ENCODE measurements at places on chromosomes 3 and 15.

DNA sequence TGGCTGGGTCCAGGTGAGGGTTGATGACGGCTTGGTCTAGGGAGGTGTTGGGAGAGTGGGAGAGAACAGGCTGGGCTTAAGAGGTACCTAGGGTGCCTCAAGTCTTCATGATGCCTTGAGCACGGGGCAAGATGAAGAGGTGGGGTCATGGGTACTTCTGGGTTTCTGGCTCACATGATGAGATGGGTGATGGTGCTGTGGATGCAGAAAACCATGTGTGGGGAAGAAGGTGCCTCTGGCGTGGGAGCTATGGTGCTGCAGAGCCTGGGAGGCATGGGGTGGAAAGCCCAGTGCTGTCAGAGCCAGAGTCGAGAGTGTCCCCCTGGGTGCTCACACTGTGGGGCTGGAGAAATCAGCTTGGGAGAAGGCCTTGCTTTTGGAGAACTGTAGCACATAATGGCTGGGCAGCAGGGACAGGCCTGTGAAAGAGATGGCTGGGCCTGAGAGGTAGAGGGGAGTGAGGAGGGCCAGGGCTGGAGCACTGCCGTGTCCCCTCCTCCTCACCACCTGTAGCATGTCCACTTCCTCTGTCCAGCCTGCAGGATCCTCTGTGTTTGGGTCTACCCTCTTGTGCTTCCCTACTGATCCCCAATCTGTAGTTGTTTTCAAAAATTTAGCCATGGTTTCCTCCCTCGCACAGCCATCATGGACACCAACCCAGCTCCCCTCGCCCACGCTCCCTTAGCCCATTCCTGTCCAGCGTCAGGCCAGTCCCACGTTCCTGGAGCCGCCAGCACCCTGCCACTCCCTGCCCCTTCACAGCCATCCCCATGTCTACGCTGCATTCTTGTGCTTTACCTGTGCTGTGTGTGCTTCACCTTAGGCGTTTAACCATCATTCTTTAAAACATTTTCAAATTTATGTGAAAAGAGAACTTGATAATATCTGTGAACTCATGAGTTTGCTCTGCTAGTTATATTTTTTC is 132.0 kb downstream of the EEFSEC start:
- no peak for DNase-seq

DNA sequence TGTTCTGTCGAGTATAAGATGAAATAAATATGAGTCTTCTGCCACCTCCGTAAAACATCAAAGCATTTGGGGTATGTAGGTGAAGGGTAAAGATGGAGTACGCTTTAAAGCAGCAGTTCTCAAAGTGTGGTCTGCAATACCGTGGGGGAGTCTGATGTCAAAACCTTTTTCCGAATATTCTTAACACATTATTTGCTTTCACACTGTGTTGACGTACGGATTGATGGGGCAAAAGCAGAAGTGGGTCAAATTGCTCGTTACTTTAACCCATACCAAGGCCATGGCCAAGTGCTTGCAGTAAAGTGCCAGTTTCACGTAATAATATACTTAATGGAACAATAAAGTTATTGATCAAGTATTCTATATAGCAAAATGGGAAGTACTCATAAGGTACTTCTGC is 36.3 kb downstream of the PAK2 start:
- DNase-seq, result no peak

- DNase-seq, result no peak
Observed at GRCh38 chr3:50737193-50737905, 62.6 kb downstream of the DOCK3 start.

- no peak for DNase-seq
Observed at GRCh38 chr15:32750979-32751378, 33.2 kb downstream of the GREM1 start.

DNA sequence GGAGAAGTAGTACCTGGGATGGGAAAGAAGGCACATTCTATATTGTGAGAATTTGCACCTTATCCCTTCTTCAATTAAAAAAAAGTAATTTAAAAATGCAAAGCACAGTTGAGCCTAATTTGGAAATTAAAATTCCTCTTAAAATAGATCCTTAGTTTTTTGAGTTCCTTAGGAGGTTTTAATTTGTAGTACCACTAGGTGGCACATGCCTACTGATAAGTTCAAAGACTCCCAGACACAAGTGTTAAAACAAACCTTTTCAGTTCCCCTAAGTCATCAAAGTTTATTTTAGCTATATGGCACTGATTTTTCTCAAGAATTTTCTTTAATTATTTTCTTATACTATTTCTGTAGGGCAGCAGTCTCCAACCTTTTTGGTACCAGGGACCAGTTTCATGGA is 127.6 kb upstream of the AZI2 start:
- DNase-seq, result peak; percentile 64

DNA sequence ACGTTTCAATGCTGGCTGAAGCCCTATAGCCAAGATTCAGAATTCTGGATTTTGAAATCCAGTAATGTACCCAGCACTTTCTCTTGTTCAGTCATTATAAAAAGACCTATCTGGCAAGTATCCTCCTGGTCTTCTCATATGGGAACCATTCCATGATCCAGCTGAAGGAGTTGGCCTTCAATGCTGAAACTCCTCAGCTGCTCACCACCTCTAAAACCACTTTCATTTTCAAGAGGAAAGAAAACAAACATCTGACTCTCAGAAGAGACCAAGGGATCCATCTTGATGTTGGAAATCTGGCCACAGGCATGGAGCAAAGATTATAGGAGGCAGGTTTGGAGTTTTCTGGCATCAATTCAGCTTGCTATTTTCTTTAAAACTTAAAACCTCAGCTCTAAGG is 235.4 kb downstream of the FMN1 start:
- DNase-seq, result peak; percentile 84

- no peak for DNase-seq
Observed at GRCh38 chr15:43209059-43209824, 11.6 kb downstream of the EPB42 start.

GRCh38 chr3:105708980-105709379 is 159.8 kb downstream of the CBLB start:
- no peak for DNase-seq

DNA sequence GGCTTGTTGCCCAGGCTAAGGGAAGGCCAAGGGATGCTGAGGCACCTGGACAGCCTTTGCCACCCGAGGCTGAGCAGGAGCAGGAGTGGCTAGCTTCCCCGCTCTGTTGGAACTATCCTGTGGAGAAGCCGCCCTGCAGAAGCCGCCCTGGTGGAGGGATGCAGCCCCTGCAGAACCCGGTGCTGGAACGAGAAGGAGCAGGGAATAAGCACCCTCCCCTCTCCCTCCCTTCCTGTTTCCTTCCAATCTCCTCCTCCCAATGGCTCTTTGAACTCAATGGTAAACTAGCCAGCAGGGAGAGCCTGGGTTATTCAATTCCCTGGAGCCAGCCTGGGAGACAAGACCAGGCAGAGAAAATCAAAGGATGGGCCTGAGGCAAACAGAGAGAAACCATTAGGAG is 11.8 kb upstream of the HRG start:
- DNase-seq, result no peak

GRCh38 chr3:10602769-10603768 is 97.7 kb upstream of the ATP2B2 start:
- DNase-seq, result no peak

DNA sequence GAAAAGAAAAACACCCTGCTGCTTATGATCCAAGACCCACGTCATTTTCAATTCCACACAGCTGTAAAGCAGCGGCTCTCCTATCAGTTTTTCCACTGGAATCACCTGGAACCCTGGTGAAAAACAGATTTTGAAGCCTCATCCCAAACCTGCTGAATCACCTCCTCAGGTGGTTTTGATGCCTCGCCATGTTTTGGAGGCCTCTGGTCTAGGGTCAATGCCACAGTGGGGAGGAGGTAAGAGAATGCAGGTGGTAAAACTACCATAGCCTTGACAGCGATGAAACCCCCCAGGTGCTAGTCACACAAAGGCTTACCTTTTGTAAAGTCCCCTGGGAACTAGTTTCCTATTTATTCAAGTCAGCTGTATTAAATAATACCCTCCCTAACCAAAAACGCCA is 24.8 kb downstream of the MYO1E start:
- DNase-seq, result no peak

DNA sequence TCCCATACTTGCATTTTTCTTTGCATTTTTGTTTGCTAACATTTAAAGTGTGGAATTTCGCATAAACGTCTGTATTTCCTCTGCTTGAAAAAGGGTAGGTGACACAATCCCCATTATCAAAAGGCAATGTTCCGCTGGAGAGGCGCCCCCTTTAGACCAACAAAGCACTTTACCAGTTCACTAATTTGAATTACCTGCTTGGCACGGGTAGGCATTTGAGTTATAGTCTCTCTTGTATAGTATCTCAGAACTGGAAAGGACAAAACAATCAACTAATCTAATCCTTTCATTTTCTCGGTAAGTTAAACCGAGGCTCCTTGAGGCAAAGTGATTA is 775 bp upstream of the CCDC39 start:
- peak; percentile 53 for DNase-seq

GRCh38 chr3:182105875-182106274 is 394.1 kb downstream of the SOX2 start:
- DNase-seq, result peak; percentile 53

- DNase-seq, result peak; percentile 85
Observed at GRCh38 chr3:64152086-64152485, 73.2 kb downstream of the PRICKLE2 start.

- no peak for DNase-seq
Observed at GRCh38 chr3:61996366-61996765, 377.0 kb downstream of the FEZF2 start.

DNA sequence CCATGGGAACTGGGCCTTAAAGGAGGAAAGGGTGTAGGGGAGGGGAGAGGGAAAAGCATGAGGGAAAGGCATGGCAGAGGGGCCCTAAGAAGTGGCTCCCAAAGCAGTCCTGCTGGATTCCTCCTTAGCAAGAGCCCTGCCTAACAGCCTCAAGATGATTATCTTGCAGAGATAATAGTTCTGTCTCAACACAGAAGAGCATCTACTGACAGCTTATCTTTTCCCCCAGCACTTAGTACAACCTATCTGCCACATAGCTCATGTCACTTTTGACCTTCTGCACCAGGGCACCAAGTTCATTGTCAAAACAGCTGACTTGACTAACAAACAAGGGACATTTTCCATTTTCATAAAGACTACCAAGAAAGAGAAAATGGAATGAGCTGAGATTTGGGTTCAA is 86.3 kb downstream of the ANP32A start:
- no peak for DNase-seq

- DNase-seq, result no peak
Observed at GRCh38 chr3:58111513-58112184, 99.1 kb downstream of the DNASE1L3 start.

DNA sequence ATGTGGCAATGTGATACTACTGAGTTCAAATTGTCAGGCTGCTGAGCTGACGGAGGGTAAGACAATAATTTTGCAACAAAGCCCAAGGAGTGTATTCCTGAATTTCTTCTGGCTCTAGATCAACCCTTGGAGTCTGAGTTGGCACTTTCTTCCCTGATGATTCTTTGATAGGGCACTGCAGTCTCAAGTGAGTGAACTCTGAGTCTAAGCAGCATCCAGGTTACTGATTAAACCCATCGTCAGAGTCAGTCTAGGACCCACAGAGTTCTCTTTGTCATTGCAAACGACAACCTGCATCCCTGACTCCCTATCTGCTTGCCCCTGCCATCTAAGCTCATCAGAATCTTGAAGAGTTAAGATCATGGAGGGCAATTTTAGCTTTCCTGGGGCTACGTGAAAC is 58.6 kb downstream of the MME start:
- no peak for DNase-seq
